Stimulated activated CD4-positive, alpha-beta T cell treated with anti-CD3 and anti-CD28 coated beads, TNF-alpha, amount 100 ng/mL, for 1 hour (primary cell): ENCODE measurements at places on chromosomes 5 and 9.

DNA sequence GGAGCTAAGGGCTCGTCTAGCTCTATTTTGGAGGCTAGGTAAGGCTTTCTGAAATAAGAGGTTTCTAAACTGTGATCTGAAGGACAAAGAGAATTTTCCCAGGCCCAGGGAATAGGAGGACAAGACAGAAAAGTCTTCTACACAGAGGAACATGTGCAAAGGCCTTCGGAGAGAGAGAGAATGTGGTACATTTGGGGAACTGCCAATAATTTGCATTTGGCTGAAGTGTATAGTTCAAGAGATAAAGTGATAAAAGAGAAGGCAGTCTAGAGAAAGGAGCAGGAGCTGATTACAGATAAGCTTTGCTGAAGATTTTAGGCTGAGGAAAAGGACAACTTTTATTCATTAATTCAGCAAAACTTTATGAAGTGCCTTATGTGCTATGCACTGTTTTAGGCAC lies 214.4 kb upstream of the ELL2 start:
- DNase-seq, result no peak

DNA sequence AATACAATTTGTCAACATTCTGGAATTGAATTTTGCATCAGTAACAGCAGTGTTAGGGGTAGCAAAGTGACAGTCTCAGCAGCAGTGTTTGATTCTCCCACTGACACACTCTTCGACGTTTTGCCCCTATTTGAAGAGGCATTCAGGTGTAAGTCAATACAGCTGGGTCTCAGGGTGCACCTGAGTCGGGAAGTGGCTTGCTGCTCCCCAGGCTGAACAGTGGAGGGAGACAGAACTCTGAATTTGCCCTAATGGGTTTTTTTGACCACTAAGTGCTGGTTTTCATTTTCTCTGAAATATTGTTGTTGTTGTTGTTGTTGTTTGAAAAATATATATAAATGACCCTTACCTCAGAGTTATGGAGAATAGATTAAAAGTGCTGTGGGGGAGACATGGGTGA lies 223.2 kb downstream of the TLR4 start:
- no peak for DNase-seq

DNA sequence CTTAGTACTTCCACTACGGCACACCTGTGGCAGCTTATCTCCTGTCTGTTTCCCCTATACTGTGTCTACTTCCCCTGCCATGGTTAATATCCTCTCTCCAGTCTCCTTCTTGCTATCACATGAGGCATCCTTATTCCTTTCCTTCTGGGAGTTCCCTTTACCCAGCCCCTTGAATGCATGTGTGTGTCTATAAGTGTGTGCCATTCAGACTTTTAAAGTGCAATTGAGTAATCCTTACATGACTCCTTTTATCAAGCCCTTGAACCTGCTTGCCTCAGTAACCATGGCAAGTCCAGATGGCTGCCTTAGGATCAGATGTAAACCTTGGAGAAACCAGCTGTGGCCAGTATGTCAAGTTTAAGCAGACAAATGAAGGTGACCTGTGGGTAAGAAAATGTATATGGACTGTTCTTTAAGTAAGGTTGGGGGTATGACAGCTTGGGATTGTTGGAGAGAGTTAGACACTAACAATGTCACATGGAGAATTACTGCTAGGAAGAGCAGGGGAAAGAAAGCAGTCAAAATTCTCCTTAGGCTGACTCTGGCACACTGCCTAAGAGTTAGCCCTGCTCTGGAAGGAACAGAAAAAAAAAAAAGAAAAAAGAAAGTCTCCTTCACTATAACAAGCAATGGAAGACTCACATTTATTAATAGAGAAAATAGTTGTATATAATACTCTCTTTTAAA lies 142.1 kb downstream of the HINT1 start:
- DNase-seq, result no peak

GRCh38 chr5:67989456-67989855 lies 226.1 kb upstream of the PIK3R1 start:
- no peak for DNase-seq

DNA sequence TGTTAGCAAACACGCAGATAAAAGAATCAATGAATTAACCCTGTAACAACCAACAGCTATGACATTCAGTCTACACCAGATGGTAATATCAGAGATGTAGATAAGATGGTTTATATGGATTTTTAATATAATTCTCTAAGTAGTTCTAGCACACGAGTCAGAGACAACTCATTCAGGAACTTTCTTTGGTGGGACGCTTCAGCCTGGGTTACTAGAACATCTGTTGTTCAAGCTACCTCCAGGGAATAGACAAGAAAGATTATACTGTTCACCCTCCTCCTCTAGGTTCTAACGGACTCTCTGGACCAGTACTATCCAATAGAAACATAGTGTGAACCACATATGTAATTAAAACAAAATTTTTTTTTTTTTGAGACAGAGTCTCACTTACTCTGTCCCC lies 73.8 kb downstream of the RAPGEF1 start:
- DNase-seq, result no peak

DNA sequence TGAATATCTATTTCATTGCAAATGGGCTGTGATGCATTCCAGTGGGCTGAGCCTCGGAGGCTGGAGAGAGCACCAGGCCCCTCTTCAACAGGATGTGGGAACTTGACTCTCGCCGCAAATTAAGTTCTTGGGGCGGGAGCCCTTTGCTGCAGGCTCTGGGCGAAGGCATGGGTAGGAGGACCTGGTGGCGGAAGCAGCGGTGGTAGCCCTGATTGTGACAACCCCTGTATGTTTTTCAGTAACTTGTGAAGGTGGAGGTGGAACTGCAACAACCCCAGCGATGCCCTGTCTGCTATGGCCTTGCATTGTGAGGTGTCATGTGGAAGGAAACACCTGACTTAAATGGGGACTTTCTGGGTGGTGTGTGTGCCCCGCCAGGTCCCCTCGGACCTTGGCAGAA lies 9.4 kb downstream of the FYB1 start:
- peak; percentile 68 for DNase-seq

DNA sequence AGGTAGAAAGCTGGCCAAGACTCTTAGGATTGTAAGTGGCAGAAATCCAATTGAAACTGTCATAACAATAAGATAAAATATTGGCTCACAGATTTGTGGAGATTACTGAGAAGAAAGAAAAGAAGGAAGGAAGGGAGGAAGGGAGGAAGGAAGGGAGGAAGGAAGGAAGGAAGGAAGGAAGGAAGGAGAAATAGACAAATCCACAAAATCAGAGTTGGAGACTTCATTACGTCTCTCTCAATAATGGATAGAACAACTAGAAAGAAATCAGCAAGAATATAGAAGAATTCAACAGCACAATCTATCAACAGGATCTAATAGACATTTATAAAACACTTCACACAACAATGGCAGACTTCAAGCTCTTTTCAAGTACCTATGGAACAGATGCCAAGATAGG lies 17.9 kb upstream of the PAM start:
- no peak for DNase-seq

DNA sequence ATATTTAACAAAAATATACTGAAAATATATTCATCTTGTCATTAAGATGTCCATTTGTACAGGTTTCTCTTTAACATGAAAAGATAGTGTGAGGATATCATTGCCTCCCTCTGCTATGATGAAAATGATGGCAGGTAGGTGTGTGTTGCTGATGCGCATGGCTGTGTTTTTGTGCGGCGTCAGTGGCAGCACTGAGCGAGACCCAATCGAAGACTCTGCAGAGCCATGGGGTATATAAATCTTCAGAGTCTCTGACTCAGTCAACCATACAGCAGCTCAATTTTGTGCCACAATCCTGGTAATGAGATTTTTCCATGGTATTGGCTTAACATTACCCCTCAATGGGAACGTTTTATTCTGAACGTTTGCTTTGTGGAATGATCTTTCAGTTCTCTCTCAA lies 153.5 kb upstream of the IQGAP2 start:
- no peak for DNase-seq

DNA sequence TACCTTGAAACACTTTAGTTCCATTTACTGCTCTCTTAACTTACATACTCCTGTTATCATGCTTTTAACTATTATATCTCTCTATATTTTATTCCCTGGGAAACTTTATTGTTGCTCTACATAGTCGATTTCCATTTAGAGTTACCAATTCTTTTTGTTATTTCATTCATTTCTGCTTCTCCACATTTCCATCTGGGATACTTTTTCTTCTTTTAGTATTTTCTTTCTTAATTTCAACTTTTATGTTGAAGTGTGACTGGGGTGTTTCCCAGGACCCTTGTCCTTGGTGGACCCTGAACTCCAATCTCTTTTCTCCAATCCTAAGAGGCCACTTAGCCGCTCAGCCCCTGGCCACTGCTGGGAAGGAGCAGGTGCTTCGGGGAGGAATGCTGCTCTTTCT lies 36.0 kb downstream of the PSD2 start:
- DNase-seq, result no peak

GRCh38 chr5:58334035-58334434 lies 125.9 kb downstream of the PLK2 start:
- DNase-seq, result no peak

- DNase-seq, result peak; percentile 24
These were observed at the start of gene GTF3C4 for GRCh38 chr9:132670457-132671391. TSS of gene GTF3C4 (plus strand) at chr9:132670464. CDS start at chr9:132670599, 135 bp downstream.

DNA sequence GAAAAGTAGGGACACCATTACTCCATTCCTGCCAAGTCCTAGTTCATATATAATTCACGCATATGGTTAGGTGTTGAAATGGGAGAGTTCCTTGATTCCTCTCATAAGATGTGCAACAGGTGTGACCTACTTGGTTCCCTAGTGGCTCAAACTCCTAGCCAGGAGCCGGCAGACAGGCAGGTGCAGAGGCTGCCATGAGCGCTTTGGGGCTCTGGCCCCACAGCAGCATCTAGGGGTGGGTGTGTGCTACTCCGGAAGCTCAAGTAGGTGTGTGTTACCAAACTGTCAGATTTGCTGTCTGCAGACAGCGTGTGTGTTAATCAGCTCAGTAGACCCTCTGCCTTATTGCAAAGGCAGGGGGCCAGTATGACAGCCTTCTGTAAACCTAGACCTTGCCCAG lies 1652.4 kb upstream of the ACO1 start:
- no peak for DNase-seq

- no peak for DNase-seq
These were observed 17.1 kb upstream of the FBXL17 start for GRCh38 chr5:108398964-108399363.

DNA sequence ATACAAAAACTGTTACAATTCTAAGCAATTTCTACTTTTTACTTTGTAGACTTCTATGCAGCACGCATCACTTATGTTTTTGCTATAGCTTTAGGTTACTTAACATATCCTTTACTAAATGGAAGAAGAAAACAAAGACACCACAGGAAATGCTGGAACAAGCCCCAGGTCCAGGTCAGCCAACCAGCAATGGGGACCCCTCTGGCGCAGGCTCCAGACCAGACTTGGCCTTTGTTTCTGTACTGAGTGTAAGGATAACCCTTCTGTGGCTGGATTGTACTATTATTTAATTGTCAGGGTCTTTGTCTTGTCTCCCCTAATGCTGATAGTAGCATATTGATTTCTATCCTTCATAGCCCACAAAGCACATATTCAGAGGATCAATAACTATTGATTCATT lies 4.2 kb downstream of the SEMA4D start:
- no peak for DNase-seq

DNA sequence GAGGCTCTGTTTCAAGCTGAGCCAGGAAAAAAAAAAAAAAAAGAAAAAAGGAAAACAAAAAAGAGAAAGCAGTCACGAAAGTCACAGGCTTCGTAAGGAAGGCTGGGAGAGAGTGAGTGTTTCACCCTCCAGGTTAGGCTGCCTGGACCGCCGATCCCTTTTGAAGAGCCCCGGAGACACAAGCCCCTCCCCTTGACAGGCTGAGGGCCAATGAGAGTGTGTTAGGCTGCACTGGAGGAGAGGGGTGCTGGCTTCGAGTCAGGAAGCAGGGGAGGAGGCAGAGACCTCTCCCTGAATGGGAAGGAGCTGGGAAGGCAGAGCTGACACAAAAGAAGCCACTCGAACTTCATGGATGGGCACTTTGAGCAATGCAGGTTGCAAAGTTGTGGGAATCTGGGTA lies at the start of gene NMUR2:
Gene NMUR2, minus strand, starts transcription at position 135 of the 400 bp plus-strand sequence. CDS start 166 bp downstream, outside the sequence.
- no peak for DNase-seq

- DNase-seq, result no peak
These were observed 669.2 kb downstream of the NR2F1-AS1 start for GRCh38 chr5:92911851-92912250.

DNA sequence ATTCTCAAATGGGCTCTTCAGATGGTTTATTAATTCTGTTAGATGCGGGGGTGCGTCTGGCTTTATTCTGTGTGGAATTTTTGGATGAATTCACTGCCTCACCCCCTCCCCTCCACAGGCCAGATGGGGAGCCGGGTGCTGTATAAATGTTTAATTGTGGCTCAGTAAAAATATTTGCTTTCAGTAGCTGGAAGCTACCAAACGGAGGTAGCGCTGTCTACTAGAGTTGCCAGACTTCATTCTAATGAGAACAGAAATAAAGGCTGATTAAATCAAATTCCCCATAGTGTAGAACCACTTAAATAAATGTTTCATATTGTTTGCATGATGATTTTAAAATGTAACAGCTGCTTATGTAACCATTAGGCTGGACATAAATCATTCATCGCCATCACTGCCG lies 34.5 kb upstream of the KCNMB1 start:
- no peak for DNase-seq
